HFFc6 (cell line): ENCODE measurements at places on chromosomes 7 and 10. TPM values are rescaled to one million over a fixed set of nuclear protein-coding genes. Genes with fewer than 3 reads are reported as not detected.

- no peak overlapping the region for H3K27ac ChIP-seq
- H3K36me3 ChIP-seq: peaks cover 18% of the 10 kb centered on the region
- H3K4me3 ChIP-seq: no peak overlapping the region
- no peak for DNase-seq
- peaks cover 36% of the 10 kb centered on the region for H3K27me3 ChIP-seq
Observed at GRCh38 chr7:55231736-55232280, 133.3 kb upstream of the LANCL2 start.

DNA sequence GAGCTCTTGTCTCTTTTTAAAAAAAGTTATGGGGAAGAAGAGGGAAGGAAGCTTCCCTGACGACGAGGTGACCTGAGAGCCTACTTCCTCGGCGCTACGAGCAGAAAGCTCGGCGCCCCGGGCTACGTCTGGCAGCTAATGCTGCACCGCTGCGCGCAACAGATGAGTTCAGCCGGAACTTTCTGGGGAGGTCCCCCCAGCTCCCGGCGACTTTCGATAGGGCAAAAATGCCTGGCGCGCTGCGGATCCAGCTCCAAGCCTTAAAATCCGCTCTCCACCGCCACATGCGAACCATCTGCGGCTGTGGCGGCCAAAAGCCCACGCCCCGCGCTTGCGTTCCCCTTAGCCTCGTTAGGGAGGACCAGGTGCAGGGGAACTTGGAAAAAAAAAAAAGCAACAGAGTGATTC lies 621 bp downstream of the P4HA1 start:
- DNase-seq: peak; percentile 71
- H3K4me1 ChIP-seq: peaks cover 40% of the 10 kb centered on the region
- H3K27ac ChIP-seq: peak overlapping the region; percentile 95
- peak overlapping the region; percentile 92 for H3K4me3 ChIP-seq
- H3K27me3 ChIP-seq: peaks cover 3% of the 10 kb centered on the region

DNA sequence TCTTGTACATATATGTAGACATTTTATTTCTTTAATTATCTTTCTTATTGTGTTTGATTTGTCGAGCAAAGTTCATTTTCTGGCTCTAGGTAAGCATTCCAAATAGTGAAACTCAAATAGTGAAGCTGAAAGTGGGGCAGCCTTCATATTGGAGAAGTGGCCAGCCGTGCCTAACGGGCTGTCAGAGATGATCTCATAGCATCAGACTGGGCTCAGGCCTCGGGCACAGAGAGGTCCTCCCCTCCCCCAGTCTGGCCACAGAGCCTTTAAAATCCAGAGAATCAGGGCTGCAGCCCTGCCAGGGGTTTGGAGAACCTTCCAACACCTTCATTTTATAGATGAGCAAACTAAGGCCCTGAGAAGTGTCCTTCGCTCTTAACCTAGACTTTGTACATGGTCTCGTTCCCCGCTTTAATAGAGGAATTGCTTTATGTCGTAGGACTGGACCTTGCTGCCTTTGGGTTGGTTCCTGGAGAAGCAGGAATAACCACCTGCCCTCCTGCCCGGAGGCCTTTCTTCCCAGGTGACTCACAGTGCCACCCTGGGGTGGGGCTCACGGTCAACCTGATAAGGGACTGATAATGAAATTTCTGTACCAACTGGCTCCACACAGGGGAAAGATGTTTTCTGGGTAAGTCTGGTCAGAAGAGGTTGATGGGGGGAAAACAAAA lies 7.3 kb downstream of the TSPAN15 start:
- H3K27ac ChIP-seq: no peak overlapping the region
- H3K4me3 ChIP-seq: no peak overlapping the region
- H3K36me3 ChIP-seq: no peaks in the 10 kb centered on the region
- no peak for DNase-seq
- peaks cover 39% of the 10 kb centered on the region for H3K4me1 ChIP-seq

DNA sequence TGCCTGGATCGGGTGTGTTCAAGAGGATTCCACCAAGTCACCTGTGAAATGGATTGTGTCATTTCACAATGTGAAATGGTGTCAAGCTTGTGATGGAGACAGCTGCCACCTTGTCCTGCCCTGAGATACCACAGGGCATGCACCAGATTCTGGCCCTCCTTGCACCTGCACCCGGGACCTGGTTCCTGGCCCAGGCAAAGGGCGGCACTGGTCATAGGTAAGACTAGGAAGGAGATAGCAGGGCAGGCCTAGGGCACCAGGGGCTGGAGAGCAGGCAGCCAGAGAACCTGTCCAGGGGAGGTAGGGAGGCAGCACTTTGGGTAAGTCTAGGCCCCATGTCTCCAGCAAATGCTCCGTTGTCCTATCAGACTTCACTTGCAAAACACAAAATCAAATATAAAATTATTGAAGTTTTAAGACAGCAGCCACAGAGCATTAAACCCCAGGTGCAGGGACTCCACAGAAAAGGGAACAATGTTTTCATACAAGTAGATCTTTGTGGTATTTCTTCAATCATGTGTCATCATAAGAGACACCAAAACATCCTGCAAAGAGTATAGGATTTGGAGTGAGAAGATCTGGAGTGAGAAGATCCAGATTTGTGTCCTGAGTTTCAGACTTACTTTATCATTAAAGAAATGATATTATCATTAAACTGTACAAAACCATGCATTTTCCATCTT lies 22.7 kb upstream of the ZNF800 start:
- no peak overlapping the region for H3K4me3 ChIP-seq
- H3K4me1 ChIP-seq: no peaks in the 10 kb centered on the region
- H3K27me3 ChIP-seq: peaks cover 14% of the 10 kb centered on the region
- H3K27ac ChIP-seq: no peak overlapping the region

DNA sequence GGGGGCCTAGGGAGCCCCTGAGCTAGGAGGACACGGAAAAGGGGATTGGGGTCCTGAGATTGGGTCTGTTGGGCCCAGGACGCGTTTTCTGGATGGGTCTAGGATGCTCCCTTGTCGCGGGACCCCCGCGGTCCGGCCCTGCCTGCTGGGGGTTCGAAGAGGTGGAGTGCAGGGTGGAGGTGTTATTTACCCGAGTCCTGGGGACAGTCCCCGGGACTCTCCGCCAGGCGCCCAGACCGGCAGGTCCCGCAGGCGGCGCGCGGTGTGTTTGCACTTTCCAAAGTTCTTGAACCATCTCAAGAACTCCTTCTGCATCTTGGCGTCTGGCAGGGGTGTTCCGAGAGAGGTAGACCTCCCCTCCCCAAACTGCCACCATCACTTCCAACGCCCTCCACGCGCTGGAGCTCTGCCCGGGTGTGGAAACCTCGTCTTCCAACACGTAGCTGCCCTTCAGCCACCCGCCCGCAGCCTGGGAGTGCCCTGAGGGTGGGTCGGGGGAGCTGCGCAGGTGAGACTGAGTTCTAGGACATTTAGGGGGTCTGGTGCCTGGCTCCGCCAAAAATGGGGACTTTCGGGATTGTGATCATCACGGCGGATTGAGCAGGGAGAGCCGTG lies 569 bp downstream of the CAV1 start:
- no peak for DNase-seq
- peak overlapping the region; percentile 96 for H3K4me3 ChIP-seq
- peaks cover 10% of the 10 kb centered on the region for H3K27me3 ChIP-seq
- peak overlapping the region; percentile 98 for H3K27ac ChIP-seq

- H3K27me3 ChIP-seq: peaks cover 49% of the 10 kb centered on the region
- no peaks in the 10 kb centered on the region for H3K36me3 ChIP-seq
- no peak overlapping the region for H3K27ac ChIP-seq
Observed at GRCh38 chr10:34835908-34836508, 20.9 kb upstream of the PARD3 start.

DNA sequence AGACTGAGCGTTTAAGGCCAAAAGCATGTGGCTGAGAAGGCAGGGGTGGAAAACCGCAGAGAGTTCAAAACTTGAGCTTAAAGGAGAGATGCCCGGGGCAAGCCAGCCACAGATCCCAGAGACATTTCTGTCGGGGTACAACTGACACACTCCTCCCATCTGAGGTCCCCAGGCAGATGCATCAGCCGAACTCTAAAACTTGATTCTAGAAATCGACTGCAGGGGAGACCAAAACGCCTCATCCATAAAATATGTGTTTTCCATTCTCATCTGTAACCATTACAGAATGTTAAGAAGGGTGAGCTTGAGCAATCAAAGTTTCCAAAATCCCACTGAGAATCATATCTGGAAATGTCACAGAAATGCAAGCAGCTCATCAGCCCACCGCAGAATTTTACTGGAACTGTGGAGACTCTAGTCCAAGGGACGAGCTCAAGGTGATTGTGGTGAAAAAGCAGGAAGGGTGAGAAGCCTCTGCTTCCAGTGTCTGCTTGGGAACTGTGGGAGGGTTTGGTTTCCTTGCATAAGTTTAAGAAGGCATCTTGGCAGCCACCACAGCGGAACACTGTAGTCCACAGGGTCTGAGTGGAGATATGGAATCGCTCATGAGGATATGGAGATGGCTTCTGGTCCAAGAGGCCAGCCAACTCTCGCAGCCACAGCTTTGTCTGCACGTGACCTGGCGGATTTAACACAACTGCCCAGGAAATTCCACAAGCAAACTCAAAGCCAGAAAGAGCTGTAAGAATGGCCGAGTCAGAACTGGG lies 249.2 kb downstream of the SFMBT2 start:
- H3K4me3 ChIP-seq: no peak overlapping the region
- no peak overlapping the region for H3K27ac ChIP-seq

DNA sequence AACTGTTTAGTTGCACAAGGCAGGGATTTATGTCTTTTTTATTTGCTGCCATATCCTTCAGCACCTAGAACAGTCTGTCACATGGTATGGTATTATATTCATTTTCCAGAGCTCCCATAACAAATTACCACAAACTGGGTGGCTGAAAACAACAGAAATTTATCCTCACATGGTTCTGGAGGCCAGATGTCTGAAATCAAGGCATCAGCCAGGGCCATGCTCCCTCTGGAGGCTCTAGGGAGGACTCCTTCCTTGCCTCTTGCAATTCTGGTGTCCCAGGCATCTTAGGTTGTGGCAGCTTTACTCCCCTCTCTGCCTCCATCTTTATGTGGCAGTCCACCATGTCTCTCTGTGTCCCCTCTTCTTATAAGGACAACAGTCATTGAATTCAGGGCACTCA lies 43.1 kb downstream of the MET start:
- no peak for DNase-seq
- peaks cover 79% of the 10 kb centered on the region for H3K4me1 ChIP-seq
- H3K27ac ChIP-seq: peak overlapping the region; percentile 89
- peak overlapping the region; percentile 85; the same call in 1 of the 2 replicates for H3K4me3 ChIP-seq
- H3K36me3 ChIP-seq: peaks cover 37% of the 10 kb centered on the region

DNA sequence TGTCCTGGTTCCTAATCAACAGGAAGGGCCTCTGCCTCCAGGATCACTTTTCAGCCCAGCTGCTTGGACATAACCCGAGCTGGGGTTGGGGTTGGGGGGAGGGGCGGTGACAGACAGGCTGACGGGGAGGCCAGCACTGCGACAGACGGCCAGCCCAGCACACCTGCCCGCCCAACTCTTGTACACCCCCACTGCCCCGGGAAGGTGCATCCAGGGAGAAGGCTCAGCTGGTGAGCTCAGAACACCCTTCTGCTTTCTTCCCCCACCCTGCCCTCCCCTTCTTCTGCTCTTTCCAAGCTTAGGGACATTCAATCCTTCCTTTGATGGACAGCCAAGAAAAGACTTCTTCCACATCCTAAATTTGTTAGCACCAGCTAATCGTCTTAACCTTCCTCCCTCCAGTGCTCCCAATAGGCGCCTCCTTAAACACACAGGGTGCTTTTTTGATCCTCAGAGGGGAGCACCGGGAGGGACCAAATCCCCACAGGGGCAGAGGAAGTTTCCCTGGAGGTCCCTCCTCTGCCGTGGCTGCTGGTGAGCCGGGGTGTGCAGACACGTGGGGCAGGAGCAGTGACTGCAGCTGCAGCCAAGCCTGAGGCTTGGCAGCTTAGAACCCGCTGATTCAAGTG lies 44.7 kb downstream of the COL13A1 start:
- peaks cover 76% of the 10 kb centered on the region for H3K4me1 ChIP-seq
- no peaks in the 10 kb centered on the region for H3K36me3 ChIP-seq
- H3K4me3 ChIP-seq: peak overlapping the region; percentile 74

DNA sequence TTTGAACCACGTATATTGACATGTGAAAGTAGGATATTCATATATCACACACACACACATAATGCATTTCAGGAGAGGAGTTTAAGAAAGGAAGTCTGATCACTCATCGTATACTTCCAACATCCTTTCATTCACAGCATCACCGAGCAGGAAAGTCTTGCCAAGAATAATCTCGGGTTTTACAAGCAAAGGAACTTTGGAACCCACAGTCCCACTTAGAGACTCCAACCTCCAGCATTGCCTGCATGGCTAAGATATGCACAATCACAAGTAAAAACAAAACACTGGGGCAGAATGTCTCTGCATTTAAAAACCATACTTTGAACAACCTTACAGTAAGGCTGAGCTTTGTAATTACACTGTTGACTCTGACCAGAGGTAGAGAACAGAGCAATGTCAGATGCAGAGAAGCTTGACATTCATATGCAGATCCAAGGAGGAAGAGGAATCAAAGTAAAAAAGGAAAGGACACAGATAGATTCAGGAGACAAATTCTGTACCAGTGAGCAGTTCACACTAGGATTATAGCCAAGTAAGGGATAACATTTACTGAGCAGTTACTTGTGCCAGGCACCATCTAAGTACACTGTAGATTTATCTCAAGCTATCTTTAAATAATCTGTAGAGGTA lies 14.8 kb downstream of the THSD7A start:
- 0 out of 2 replicates have a peak, but pooled peaks cover 9% of the 10 kb centered on the region for H3K36me3 ChIP-seq
- no peak overlapping the region for H3K27ac ChIP-seq
- H3K27me3 ChIP-seq: no peaks in the 10 kb centered on the region

DNA sequence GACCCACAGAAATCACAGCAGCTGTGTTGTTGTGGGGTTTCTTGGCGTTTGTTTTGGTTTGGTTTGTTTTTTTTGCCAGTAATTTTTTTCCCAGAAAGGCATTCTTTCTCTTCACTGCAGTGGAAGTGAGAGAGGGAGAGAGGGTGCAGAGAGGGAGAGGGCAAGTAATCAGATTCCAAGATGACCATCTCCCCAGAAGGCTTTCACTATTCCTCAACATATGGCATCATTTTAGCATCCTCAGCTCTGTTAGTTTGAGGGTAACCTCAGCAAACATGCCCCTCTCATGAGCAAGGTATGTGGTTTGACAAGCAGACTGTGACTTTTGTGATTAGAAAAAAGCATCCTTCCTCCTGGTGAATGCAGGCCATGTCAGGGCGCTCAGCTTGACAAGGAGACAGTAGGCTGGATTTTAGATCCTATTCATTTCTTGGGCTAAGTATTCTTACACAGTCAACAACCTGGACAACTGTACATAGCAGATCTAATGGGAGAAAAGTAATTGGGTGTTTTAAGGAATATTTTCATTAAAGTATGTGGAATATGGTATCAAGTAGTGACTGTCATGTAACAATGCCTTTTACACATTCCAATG lies 86.3 kb upstream of the PIK3CG start:
- peak overlapping the region; percentile 65 for H3K27ac ChIP-seq
- H3K4me1 ChIP-seq: peaks cover 80% of the 10 kb centered on the region
- no peaks in the 10 kb centered on the region for H3K27me3 ChIP-seq
- DNase-seq: no peak

DNA sequence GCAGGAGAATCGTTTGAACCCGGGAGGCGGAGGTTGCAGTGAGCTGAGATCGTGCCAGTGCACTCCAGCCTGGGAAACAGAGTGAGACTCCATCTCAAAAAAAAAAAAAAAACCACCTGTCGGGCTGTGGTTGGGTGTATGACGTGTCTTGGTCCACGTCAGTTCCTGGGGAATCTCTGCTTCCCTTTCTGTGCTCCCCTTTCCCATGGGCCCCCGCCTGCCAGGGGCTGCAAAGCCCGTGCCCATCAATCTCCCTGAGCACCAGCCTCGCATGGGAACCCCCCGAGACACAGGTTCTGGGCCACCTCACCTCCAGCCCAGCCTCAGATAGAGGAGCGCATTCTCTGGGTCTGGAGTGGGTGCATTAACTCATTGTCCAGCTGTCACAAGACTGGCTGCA lies 2.3 kb upstream of the SH2B2 start:
- H3K27me3 ChIP-seq: no peaks in the 10 kb centered on the region; the same call in 1 of the 2 replicates
- H3K4me3 ChIP-seq: no peak overlapping the region
- H3K36me3 ChIP-seq: no peaks in the 10 kb centered on the region
- no peak overlapping the region for H3K27ac ChIP-seq
- no peak for DNase-seq

Gene ARHGAP21
- total RNA-seq: 69.5 to 83.4 TPM (median 79.1 TPM) in 3 replicates

Gene PHYHIPL
- total RNA-seq: not detected in 3 replicates

Gene OR6B1
- total RNA-seq: not detected in 3 replicates

Gene TSPAN13
- total RNA-seq: 23.3 to 57.3 TPM (median 45.5 TPM) in 3 replicates
